ENCODE measurements at places on chromosomes 6 and 20.

DNA sequence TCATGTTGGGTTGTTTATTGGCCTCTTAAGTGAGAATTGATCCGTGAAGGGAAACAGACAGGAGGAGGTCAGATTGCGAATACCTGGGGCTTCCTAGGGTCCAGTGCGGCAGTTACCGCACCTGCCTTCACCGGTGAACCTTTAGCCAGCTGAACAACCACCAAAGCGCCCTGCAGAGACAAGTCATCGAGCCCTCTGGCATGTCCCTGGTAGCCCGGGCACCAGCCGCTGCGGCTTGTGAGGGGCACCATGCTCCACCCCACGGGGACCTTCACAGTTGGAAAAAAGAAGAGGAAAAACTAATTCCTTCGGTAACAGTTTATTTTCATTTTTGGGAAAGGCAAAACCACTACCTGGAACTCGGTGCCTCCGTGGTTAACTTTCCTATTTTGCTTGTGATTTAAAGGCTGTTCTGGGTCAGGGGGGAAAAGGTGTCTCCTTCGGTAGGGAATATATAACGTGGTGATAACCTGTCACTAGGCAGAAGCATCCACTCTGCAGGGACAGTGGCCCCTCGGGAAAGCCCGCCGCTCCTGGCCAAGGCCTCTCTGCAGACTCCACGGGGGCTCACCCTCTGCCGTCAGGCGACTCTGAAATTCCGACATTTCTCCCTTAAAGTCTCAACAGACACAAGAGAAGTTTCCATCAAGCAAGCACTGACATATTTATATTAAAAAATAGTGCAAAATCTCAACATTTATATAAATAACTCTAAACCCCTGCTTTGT is 30.7 kb upstream of the ZBP1 start:
- no peak for DNase-seq

GRCh38 chr6:5100806-5101205 is 15.7 kb downstream of the PPP1R3G start:
- no peak for DNase-seq

DNA sequence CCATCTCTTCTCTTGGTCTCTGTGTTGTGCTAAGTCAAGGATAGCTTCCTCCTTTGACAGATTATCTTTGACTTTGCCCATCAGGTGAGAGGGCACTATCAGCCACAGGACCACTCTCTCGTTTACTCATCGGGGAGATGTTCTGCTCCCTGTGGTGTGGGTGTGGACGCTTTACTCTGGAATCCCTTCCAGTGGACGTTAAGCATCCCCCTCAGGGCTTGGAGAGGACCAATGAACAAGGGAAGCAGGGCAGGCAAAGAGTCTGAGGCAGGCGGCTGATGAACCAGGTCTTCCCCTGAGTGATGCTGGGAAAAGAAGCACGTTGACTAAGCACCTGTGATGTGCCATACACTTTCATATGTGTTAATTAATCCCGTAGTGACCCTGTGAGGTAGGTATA is 21.0 kb upstream of the RNF24 start:
- no peak for DNase-seq

DNA sequence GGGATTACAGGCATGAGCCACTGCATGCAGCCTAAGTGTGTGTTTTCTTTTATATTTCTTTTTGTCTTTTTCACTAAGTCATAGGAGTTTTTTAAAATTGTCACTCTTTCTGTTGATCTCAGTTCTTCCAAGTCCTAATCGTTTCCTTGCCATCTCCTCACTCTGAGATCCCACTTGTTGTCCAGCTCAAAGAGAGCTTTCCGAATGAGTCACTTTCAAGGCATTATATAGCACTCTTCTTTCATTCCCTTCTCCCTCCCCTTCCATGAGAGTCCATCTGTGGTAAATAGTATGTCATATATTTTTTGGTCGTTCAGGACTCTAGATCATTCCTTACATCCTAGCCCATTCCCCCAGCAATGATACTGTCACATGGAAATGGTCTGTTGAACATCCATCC is 4.3 kb downstream of the VAPB start:
- no peak for DNase-seq

DNA sequence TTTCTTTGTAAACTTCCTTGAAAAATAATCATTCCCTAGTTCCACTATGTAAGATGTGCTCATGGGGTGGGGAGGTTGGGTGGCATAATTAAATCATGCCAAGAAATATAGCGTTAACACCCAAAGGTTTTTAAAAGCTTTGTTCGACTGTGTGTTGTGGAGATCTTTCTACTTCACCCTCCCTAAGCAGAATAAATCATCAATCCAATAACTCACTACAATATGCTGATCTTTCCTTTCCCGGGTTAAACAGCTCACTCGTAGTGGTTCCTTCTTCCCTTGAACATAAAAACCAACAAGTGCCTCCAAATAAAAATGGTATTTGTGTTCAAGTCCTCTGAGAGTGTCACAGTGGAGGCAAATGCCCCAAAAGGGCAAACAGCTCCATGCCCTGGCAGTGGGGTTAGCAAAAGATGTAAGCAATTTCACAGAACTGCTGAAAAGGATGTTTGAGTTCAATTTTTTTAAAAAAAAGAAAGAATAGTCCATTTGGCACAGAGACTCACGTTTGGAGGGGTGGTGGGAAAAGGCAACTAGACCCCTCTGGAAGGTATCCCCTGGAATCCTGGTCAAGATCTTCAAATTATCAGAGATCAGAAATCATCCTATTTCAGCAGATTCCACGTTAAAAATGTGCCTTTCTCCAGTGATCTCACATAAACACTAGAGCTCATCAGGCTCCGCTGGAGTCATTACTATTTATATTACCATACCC is 99.1 kb downstream of the TFAP2A start:
- no peak for DNase-seq

DNA sequence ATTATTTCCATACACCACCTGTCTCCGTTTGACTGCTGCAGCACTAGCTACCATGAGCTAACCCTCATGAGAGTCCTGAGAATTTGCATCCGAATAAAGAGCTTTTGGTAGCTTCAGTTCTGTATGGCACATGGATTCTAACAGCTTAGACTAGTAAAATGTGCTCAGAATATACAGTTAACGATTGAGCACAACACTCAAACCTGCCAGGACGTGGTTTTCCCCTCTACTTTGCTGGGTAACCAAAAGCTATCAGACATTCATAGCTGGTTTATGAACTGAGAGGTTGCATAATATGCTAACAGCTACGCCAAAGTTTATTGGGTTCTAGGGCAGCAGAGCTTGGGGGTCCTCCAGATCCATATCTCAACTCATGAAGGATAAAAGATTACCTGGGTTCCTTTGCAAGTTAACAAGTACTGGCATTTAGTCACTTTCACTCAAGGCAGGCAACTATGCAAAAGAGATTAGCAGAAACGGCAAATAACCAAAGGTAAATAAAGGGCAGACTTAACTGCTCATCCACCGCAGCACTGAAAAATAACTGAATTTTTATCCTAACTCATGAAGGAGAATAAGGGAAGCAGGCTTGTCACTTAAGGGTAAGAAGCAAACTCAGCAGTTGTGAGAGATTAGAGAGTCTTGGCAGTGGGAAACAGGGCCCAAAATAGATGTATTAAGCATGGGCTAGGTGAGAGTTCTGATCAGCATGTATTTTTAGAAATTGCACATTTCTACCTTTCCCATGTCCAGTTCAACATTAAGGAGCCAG is 29.4 kb downstream of the NUDT3 start:
- DNase-seq, result no peak

DNA sequence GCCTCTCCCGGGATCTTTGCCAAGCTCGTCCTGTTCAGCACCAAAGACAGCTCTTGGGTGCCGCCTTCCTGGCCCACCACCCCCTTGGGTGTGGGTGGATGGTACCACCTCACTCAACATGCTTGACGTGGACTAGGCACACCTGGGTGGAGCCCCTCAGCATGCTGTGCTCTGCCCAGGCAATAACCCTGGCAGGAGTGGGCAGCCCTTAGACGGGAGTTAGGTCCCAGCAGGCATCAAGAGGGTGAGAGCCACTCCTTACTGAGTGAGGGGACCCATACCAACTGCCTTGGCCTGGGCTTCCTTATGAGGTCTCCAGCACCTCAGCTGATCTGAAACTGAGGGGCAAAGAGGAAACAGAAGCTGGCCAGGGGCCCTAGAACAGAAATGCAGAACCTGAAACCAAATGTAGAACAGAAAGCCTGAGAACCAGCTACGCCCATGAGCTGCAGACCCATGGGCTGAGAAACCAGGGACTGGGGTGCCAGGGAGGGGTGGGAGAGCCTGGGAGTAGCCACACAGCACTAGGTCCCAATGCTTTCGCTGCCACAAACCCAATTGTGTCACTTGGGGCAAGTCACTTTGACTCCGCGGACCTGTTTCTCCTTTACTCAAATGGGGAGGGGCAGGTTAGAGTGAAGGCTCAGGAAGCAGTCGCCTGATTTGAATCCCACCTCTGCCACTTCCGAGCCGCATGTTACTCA is 2.0 kb downstream of the FGD2 start:
- DNase-seq, result no peak

GRCh38 chr6:38495518-38495917 is 144.2 kb downstream of the BTBD9 start:
- DNase-seq, result no peak

GRCh38 chr6:166958926-166959861 is 2.8 kb upstream of the RNASET2 start:
- peak; percentile 16 for DNase-seq

DNA sequence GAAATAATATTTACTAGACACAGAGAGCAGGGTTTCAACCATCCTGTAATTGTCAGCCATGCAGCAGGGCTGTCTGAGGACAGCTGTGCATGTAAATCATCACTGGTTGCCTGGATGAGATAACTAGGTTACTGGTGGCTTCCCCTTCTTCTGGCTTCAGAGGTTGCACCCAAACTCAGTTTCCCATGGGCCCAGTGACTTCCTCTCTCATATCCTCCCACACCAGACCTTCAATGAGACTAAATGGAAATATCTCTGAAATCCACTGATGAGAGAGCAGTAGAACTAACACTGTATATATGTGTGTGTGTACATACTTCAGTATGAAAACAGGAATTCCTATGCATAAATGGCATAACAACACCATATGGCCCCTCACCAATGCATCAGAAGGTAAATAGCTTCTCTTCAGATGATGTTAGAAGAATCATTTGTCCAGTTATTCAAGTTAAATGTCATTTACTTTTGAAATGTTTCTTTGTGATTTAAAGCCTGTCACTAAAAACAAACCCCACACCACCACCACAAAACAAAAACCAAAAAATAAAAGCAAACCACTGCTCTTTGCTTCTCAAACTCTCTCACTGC is 51.0 kb upstream of the IL20RA start:
- DNase-seq, result no peak

DNA sequence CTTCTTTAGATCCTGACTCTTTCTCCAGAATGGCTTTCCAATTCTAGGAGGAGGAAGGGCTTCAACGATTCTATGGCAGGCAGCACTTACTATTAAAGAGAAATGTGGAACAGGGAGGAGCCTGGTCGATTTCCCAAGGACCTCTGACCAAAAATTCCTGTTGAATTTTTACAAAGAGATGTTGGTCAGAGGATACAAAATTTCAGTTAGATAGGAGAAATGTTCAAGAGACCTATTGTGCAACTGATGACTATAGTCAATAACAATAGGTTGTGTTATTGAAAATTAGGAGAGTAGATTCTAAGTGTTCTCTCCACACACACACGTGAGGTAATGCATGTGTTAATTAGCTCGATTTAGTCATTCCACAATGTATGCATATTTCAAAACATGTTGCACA is 130.1 kb upstream of the TNFAIP3 start:
- no peak for DNase-seq

GRCh38 chr6:16544521-16544920 is 216.7 kb downstream of the ATXN1 start:
- no peak for DNase-seq

GRCh38 chr6:44266347-44266746 is 996 bp upstream of the NFKBIE start:
- no peak for DNase-seq

- DNase-seq, result no peak
These were observed 38.9 kb downstream of the ORC3 start for GRCh38 chr6:87628881-87629280.

DNA sequence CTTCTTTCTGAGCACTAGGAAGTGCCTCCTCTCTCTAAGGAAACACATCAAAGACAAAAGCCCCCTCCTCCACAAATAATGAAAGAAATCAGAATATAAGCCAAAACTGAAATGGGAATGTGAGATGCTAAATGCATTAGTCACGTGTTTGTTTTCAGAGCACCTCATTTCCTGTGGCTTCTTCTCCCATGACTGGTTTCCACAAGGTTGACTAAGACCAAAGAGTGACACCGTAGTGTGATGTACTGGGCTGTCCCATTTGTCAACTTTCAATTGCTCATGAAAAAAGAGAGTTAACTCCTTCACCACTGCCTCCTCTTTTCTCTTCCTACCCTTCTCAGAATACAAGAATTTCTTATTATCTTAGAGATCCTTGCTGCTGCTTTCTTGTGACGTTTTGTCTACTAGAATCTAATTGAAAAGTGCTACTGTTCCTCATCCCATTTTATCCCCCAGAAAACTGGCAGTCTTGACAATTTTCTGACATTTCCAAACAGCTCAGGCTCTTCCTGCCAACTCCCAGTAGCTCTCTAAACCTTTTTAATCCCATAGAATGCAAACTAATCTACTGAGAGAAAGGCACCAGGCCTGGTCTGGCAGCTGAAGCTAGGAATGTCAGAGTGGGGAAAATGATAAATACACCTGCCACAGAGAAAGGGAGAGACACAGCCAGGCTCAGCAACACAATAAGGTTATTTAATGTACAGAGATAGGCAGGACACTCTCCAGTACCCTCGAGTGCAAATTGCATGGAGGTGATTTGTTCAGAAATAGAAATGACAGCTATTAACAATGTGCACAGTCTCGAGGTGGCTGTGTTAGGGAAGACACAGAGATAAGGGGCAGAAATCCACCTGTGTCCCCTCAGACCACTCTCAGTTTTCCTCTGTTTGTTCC is 671.7 kb upstream of the NRSN1 start:
- no peak for DNase-seq

DNA sequence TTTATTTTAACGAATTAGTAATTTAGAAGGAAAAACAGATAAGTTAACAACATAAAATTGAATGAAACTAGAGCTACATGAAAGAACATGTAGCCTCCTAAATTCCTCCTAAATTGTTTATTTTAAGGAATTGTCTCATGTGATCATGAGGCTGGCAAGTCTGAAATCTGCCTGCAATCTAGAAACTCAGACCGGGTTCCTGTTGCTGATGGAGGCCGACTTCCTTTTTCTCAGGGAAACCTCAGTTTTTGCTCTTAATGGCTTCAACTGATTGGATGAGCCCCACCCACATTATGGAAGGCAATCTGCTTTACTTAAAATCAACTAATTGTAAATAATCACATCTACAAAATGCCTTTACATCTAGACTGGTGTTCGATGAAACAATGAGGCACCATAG is 267.6 kb upstream of the PRND start:
- DNase-seq, result no peak

Measured in activated CD8-positive, alpha-beta memory T cell treated with anti-CD3 and anti-CD28 coated beads for 4 hours (primary cell).